ENCODE measurements at places on chromosomes 1 and 21.
A peak's percentile ranks its signal among the peaks of the same experiment; 100 is the strongest.

DNA sequence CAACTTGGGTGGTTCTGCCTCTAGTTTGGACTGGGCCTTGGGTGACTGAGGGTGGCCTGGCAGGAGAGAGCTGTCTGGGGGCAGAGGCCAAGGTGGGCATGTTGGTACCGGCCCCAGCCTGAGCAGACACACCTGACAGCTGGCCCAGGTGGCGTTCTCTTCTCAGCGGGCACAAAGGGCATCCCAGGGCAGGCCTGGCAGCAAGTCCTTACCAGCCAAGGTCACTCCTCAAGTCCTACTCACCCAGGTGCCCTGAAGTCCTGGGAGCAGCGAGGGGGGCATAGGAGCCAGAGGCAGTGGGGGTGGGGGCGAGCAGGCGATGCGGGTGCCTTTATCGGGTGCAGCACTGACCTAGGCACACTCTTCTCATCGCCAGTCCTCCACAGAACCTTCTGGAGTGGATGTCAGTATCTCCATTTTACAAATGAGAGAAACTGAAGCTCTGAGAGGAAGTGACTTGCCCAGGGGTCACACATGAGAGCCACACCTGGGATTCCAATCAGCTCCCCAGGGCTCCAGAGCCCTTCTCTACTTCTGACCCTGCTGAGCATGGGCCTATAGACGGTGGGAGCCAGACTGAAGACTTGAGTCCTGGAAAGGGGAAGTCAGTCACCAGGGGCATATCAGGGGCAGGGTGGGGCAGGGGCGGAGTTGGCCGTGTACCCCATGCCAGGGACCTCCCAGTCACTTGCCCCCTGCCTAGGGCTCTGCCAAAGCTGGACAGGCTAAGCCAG is 587 bp upstream of the SLC25A34 start:
- DNase-seq, result no peak

DNA sequence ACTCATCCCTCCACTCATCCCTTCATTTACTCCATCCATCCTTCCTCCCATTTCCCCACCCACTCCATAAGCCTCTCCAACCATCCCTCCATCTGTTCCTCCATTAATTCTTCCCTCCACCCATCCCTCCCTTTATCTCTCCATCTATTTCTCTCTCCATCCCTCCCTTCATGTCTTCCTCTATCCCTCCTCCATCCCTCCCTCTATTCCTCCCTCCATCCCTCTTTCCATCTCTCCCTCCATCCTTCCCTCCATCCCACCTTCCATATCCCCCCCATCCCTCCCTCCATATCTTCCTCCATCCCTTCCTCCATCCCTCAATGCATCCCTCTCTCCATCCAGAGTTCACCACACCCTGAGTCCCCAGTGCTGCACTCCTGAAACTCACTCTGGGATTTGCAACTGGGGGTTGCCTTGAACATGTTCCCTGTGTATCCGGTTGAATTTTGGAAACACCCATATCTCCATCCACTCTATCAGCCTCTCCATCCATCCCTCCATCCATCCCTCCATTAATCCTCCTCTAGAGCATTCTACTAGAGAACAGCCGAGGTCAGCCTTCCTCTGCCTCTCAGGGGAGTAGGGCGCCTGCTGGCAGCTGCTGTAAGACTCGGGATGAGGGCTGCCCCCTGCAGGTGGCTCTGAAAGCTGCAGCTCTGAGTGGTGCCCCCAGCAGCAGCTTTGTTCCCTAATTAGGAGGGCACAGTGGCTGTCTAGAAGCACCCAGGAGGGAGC is 39.4 kb downstream of the ABCG1 start:
- DNase-seq, result peak; percentile 85

DNA sequence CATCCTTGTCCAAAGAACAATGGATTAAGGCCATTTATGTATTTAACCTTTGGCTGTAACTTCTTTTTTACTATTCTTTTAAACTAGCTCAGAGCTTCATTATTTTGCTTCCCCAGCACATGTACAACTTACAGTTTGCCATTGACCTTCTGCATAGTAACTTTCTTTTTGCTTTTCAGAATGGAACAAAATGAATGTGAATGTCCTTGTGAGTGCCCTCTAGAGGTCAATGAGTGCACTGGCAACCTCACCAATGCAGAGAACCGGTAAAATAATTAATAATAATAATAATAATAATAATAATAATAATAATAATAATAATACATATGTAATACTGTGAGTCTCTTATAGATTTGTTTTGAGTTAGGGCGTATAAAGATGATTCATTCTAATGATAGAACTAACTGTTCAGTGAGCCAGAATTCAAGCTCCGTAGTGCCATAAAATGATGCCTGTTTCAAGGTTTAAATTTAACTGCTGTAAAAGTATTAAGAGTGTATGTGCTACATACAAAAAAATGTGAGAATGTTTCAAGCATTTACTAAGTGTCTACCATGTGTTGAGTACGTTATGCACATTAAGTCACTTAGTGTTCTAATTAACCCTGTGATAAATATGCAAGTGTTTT is 69.0 kb upstream of the RAVER2 start:
- DNase-seq, result no peak

- peak; percentile 48 for DNase-seq
Measured at GRCh38 chr1:28580722-28581530, 11.1 kb upstream of the RAB42 start.

DNA sequence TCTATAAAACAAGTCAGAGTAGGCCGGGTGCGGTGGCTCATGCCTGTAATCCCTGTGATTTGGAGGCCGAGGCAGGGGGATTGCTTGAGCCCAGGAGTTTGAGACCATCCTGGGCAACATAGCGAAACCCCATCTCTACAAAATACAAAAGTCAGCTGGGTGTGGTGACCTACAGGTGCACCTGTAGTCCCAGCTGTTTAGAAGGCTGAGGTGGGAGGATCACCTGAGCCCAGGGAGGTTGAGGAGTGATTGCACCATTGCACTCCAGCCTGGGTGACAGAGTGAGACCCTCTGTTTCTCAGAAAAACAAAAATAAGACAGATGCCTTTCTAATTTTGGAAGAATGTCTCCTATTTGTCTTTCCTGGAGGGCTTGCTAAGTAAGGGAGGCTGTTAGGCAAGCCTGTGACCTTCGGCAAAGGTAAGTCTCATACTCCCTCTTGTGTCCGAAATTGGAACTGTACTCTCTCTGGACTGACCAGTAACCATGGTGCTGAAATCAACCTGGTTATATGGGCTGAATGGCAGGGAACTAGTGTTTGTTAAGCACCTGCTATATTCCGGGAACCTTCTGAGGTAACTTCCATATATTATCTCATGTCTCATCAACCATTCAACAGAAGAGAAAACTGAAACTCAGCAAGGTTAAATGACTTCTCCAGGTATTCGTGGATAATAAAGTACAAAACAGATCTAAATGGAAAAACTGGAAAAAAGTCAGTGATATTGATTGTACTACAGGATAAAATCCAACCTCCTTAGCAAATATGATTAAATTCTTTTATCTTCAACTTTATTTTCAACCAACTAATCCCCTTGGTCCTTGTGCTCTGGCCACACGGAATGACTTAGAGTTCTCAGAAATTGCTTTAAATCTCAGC is 11.8 kb upstream of the RAB3B start:
- no peak for DNase-seq

- no peak for DNase-seq
Measured at GRCh38 chr1:218488986-218489385, 143.8 kb downstream of the TGFB2 start.

DNA sequence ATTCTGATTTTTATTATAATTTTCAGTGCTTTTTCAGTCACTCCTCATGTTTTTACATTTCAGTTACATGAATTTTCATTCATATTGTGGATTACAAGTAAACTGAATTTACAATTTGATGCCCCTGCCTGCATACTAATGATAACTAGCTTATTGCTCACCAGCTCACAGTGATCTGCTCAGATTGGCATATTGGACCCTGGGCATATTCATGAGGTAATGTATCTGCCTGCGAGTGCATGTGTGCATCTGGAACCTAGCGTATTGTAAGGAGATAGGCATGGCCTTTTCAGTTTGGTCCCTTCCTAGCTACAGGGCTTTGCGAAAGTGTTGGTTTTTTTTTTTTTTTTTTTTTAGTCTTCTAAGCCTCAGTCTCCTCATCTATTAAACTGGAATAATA is 213.7 kb downstream of the SDCCAG8 start:
- DNase-seq, result no peak

DNA sequence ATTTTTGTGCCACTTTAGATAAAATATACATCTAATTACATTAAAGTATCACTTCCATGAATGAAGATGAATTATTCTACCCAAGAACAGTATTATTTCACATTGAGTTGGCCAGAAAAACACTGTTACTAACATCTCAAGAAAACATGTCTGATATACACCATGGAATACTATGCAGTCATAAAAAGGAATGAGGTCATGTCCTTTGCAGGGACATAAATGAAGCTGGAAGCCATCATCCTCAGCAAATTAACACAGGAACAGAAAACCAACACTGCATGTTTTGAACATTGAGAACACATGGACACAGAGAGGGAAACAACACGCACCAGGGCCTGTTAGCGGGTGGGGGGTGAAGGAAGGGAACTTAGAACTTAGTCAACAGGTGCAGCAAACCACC is 69.0 kb downstream of the TESK2 start:
- no peak for DNase-seq

- DNase-seq, result no peak
Measured at GRCh38 chr1:27804791-27805190, 25.8 kb upstream of the PPP1R8 start.

GRCh38 chr1:18005238-18005637 is 102.4 kb upstream of the IGSF21 start:
- DNase-seq, result no peak

GRCh38 chr1:60073605-60074278 is at the start of gene C1orf87:
Gene C1orf87 (minus strand): TSS chr1:60073770. CDS start chr1:60072643, 1,127 bp downstream.
- no peak for DNase-seq

DNA sequence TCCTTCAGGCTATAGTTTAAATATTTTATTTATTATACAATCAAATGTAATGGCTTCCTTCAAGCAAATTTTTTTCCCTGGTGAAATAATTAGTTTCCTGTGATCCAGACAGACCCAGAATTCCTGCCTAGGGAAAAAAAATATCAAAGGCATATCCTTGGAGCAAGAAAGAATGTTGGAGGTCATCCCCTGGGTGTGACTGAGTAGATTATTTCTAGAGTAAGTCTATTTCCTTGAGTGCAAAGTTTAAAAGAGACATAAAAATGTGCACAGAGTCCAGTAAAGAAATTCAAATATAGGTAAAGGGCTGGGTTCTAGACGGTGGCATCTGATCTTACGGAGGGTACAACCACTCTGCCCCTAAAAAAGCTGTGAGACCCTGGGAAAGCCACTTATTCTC is 32.2 kb upstream of the SAMD13 start:
- no peak for DNase-seq

- no peak for DNase-seq
Measured at GRCh38 chr1:234400773-234401172, 27.5 kb downstream of the COA6 start.

DNA sequence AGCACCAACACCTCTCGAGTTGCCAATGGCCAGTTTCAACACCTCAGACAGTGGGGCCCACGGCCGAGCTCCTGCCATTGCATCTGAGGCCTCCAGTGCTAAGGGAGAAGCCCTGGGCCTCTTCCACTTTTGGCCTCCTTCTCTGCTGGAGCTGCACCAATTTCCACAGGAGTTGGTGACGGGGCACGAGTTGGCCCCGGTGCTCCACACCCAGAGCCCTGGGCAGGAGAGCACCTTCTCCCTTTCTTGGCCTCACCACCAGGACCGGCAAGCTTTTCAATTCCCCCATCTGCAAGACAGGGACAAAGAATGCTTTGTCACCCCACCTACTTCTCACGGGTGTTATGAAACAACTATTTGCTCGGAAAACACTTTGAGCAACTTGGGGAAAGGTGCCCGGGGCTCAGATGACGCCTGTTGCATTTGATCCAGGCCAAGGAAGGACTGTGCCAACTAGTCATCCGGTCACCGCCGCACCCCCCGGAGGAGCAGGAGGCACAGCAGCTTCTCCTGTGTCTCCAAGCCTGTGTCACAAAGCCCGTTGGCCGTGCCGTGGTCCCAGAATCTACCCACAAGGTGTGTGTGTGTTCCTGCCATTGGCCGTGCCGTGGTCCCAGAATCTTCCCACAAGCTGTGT is 55.2 kb downstream of the TOMM20 start:
- DNase-seq, result no peak

- no peak for DNase-seq
Measured at GRCh38 chr1:40041466-40041838, 923 bp downstream of the CAP1 start.

DNA sequence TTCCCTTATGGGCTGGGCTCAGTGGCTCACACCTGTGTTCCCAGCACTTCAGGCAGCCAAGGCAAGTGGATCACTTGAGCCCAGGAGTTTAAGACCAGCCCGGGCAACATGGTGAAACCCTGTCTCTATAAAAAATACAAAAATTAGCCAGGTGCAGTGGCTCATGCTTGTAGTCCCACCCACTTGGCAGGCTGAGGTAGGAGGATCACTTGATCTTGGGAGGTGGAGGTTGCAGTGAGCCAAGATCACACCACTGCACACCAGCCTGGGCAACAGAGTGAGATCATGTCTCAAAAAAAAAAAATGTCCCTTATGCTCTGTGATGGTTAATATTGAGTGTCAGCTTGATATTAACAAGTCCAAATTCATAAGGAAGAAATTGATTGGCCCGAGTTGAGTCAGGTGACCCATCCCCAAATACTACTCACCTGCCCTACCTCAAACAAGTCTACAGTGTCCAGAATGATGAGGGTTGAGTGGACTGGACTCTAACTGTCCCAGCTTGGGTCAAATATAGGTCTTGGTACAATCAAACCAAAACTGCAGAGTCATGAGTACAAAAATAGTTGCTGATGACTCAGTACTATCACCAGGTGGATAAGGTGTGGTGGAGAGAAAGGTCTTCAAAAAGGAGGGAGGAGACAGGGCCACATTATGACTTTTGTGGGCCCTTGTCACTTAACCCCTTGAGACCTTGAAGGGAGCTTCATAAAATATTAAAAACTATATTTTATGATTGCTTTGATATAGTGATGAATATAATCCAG is 161.0 kb downstream of the ZNF326 start:
- no peak for DNase-seq

DNA sequence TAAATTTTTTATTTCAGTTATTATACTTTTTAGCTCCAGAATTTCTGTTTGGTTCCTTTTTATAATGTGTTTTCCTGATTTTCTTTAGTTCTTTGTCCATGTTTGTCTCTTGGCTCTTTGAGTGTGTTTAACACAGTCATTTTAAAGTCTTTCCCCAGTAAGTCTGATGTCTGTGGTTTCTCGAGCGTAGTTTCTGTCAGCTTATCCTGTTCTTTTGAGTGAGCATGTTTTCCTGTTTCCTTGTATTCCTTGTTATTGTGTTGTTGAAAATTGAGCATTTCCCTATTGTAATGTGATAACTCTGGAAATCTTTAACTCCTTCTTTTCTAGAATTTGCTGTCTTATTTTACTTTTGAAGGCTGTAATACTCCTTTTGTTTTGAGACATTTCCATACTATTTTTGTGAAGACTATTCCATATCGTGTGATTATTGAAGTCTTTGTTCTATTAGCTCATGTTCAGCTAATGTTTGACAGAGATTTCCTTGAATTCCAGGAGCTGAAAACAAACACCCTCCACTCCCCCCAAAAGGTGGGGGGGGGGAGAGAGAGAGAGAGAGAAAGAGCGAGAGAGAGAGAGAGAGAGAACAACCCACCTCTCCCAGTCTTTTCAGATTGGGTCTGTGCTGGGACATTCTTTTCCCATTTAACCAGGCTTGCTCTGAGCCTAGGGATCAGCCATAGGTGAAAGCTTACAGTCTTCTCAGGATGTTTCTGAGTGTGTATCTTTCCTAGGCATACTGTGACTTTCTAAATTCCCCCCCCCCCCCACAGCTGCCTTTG is 38.3 kb downstream of the SDCCAG8 start:
- no peak for DNase-seq

GRCh38 chr1:66090859-66091457 is 298.3 kb downstream of the PDE4B start:
- DNase-seq, result no peak
